ENCODE measurements at places on chromosomes 5 and 9. TPM values are rescaled to one million over a fixed set of nuclear protein-coding genes. Genes with fewer than 3 reads are reported as not detected.

DNA sequence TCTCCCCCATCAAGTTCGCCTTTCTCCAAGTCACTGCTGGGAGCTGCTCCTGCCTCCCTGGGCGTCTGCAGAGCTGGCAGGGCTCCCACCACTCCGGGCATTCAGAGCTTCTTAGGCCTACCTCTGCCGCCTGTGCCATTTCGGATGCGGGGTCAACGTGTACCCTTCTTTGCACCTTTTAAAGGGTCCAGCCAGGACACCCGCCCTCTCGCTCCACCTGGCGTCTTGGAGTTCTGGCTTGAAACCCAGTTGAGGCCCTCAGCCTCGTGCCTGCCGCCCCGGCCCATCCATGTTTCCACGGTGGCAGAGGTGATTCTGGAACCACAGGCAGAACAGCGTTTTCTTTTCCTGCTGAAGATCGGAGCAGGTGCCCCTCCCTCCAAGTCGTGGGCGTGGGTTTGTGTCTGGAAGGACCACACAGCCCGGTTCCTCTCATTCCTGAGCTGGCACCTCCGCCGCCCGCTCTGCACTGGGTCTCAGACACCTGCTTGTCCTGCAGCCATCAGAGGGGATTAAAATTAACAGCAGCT, 32.9 kb downstream of the NDUFS6 start:
- DNase-seq = no peak
- peaks cover 34% of the 10 kb centered on the region for H3K4me1 ChIP-seq
- no peak overlapping the region for H3K27ac ChIP-seq

- DNase-seq = no peak
- no peak overlapping the region for H3K27ac ChIP-seq
- no peaks in the 10 kb centered on the region for H3K36me3 ChIP-seq
- no peaks in the 10 kb centered on the region for H3K4me1 ChIP-seq
- no peaks in the 10 kb centered on the region for H3K27me3 ChIP-seq
- H3K4me3 ChIP-seq = no peak overlapping the region
Measured at GRCh38 chr5:9765419-9766140, 135.4 kb upstream of the TAS2R1 start.

DNA sequence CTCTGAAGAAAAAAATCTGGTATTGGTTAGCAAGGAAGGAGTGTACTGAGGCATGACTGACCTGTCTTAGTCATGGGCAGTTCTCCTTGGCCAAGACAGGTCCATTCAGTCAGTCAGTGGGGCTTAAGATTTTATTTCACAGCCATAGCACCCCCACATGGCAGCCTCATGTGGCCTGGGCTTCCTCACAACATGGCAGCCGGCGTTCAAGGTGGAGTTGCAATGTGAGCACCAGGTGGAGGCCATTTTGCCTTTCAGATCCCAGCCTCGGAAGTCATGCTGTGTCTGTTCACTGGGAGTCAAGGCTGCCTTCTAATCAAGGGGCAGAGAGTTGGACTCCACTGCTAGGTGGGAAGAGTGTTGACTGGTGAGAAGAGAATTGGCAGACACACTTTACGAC, 10.3 kb upstream of the CARD19 start:
- no peak for DNase-seq
- no peaks in the 10 kb centered on the region for H3K27me3 ChIP-seq
- no peaks in the 10 kb centered on the region for H3K36me3 ChIP-seq

DNA sequence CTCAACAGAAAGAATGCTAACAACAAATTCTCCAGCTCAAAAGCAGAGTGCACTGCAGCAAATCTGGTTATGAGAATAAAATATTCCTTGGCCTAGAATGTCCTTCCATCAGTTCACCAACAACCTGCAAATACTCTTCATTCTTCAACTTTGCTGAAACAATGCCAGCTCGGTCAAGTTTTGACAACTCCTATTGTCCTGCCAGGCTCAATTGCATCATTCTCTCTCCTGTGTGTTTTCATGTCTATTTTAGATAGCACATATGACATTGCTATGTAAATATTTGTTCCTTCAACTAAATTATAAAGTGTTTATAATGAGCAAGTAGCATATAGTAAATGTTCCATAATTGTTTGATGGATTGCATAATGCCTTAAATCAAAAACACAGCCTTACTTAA, 463.8 kb downstream of the TLE1 start:
- H3K4me1 ChIP-seq = no peaks in the 10 kb centered on the region
- H3K27me3 ChIP-seq = no peaks in the 10 kb centered on the region
- no peak overlapping the region for H3K27ac ChIP-seq
- no peak overlapping the region for H3K4me3 ChIP-seq
- no peaks in the 10 kb centered on the region for H3K36me3 ChIP-seq

Gene IFNA2
- not detected for total RNA-seq

Gene PCSK1
- total RNA-seq = 0.38 TPM

DNA sequence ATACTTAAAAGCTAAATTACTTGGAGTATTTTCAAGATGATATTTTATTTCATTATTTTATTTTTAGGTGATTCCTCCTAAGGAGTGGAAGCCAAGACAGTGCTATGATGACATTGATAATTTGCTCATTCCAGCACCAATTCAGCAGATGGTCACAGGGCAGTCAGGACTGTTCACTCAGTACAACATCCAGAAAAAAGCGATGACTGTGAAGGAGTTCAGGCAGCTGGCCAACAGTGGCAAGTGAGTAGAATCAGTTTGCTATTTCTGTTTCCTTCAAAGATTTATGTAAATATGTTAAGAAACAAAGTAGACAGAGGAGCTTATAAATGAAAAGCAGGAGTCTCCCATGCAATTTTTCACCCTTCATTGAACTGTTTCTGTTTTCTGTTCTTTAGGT, 47.8 kb downstream of the KDM4C start:
- H3K27me3 ChIP-seq = no peaks in the 10 kb centered on the region
- peaks cover 12% of the 10 kb centered on the region for H3K36me3 ChIP-seq
- peaks cover 11% of the 10 kb centered on the region for H3K4me1 ChIP-seq

- no peak for DNase-seq
- peaks cover 5% of the 10 kb centered on the region for H3K36me3 ChIP-seq
Measured at GRCh38 chr9:124370896-124371582, 44.2 kb downstream of the PSMB7 start.
